ENCODE measurements at places on chromosomes 16 and 17.

DNA sequence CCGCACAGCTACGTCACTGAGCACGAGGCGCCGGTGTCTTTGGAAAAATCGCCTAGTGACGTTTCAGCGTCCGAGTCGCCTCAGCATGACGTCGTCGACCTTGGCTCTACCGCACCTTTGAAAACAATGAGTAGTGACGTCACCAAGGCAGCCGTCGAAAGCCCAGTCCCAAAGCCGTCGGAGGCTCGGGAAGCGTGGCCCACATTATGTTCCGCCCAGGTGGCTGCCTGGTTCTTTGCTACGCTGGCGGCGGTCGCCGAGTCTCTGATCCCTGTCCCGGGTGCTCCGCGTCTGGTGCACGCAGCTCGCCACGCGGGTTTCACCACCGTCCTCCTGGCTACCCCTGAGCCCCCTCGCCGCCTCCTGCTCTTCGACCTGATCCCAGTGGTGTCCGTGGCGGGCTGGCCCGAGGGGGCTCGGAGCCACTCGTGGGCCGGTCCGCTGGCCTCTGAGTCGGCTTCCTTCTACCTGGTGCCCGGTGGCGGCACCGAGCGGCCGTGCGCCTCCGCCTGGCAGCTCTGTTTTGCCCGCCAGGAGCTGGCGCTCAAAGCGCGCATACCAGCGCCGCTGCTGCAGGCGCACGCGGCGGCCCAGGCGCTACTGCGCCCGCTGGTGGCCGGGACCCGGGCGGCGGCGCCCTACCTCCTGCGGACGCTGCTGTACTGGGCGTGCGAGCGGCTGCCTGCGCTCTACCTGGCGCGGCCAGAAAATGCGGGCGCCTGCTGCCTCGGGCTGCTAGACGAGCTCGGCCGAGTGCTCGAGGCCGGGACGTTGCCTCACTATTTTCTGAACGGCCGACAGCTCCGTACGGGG lies 1.5 kb downstream of the TMEM102 start:
- no peak for DNase-seq

GRCh38 chr17:77836557-77837041 lies 121.9 kb upstream of the TNRC6C start:
- no peak for DNase-seq

- no peak for DNase-seq
These were observed 67.1 kb downstream of the RMI2 start for GRCh38 chr16:11412175-11412904.

- no peak for DNase-seq
These were observed 50.8 kb downstream of the PITPNM3 start for GRCh38 chr17:6505425-6506142.

DNA sequence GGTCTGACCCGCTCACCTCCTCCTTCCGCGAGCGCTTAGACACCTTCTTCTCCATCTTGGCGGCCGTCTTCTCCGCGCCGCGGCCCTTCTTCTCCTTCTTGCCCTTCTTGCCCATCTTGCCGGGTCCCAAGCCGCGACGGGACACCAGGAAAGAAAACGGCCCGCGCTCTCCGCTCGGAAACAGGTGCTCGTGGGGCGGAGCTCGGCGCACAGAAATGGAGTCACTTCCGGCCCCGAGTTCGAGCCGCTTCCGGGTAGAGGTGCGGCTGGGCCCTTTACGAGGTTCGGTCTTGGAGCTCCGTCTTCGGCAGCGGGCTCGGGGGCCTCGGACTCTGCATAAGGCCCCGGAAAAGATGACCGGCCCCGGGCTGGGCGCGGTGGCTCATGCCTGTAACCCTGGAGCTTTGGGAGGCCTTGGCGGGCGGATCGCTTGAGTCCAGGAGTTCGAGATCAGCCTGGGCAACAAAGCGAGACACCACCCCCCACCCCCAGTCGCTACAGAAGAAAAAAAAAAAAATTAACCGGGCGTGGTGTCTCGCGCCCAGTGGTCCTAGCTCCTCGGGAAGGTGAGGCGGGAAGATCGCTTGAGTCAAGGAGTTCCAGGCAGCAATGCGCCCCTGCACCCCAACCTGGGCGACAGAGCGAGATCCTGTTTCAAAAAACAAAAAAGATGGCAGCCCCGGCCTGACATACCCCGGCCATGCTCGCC lies at the start of gene KLHDC4:
Gene KLHDC4 (minus strand): TSS at position 211 of the 709 bp plus-strand sequence. CDS start 96 bp downstream, at position 115.
- DNase-seq, result peak; percentile 55

DNA sequence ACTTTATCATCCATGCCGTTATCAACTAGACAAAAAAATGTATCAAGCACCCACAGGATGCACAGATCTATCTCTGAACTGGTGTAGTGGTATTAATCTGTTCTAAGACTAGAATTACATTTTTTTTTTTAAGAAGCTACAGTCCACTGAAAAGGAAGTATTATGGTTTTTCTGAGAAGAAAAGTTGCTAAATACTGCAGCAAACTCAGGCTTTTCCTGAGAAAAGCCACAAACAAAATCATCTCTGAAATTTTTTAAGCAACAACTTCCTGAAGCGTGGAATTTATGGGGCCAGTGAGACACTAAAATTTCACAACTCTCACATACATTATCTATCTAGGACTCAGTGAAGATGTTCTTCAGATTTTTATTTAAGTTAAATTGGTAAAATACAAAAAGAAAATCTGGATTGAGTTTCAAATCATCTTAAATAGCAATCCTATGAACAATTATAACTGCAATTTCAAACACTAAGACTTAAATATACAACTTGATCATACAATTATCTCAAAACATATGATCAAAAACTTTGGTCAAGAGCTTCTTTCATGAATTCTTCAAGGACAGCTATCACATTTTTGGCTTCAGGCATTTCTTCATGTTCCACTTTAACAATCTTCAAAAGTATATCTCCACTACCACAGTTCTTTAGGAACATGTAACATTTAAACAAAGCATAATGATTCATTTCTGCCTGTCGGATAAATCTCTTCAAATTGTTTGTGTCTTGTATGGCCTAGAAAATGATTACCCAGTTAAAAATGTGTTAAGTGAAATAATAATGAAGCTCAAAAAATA lies 10.5 kb downstream of the C17orf75 start:
- no peak for DNase-seq

DNA sequence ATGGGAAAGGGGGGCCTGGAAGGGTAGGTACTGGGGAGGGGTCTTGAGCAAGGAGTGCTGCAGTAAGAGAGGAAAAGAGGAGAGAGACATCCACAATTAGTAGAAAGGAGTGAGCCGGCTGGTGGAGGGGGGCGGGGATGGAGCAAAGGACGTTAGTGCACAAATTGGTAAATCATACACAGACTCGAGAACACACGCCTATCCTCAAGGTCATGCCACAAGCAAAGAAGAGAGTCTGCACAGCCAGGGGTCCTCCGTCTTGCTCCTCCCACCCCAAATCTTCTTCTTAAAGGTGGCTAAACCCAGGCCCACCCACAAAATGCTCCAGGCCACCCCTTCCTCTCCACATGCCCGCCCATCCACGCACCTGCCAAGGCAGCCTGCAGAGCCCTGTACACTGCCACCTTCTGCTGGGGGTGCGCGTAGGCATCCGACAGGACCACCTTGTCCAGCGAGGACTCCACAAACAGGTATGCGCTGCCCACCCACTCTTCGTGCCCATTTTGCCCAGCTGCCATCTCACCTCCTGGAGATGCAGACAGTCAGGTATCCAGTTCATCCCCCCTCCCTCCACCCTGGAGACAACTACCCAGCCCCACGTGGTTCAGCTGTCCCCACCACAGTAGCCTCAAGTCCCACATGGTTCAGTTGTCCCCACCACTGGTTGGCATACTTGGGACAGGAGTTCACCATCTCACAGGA lies 3.4 kb downstream of the TRADD start:
- DNase-seq, result no peak

DNA sequence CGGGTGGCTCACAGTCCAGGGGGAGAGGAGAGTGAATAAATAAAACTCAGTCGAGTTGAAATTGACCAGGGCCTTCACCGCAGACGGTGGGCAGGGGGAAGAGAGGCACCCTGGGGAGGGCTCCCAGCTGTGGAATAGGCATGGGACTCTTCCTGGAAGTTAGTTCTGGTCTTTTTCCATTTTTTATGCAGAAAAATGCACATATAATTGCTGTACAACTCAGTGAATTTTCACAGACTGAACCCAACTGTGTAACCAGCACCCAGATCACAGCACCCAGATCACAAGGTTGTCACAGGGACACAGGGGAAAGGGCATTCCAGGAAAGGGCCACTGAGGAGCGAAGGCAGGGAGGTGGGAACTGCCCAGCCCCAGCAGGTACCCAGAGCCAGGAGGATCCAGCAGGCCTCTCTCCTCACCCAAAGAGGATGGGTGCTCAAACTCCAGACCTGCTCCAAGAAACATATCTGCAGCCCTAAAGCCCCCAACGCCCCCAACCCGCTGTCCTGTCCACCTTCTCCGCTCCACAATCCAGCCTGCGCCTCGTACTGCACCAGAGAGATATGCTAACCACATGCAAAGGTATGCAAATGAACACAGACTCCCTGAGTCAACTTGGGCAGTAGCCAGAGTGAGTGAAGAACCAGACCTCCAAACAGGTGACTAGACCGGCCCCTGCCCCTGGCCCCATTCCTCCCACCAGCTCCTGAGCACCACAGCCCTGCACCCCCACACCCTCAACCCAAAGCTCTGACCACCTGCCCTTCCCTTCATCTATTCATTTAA lies 29.1 kb upstream of the EIF1 start:
- DNase-seq, result no peak

GRCh38 chr17:6823011-6823442 lies 8.5 kb downstream of the TEKT1 start:
- no peak for DNase-seq

GRCh38 chr17:57518587-57519581 lies 226.2 kb downstream of the CCDC182 start:
- DNase-seq, result no peak

Data from GM12864 (cell line).